ACHN (cell line): ENCODE measurements at places on chromosomes 13 and 19.

GRCh38 chr13:111943229-111943795, 123.6 kb upstream of the SOX1 start:
- DNase-seq, result no peak

DNA sequence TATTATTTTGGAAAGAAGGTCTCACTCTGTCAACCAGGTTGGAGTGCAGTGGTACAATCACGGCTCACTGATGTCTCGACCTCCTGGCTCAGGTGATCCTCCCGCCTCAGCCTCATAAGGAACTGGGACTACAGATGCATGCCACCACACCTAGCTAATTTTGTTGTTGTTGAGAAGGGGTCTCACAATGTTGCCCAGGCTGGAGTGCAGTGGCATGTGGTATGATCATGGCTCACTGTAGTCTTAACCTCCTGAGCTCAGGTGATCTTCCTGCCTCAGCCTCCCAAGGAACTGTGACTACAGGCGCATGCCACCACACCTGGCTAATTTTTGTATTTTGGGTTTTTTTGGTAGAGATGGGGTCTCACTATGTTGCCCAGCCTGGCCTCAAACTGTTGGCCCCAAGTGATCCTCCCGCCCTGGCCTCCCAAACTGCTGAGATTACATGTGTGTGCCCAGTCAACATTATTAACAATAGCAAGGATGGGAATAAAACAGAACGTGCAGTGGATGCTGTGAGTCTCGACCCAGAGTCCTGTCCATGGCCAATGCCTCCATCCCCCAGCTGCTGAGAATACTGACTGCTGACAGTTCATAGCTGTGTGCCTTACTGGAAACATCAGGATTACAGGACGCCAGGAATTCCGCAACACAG, 5.4 kb upstream of the MBD3L3 start:
- no peak for DNase-seq

DNA sequence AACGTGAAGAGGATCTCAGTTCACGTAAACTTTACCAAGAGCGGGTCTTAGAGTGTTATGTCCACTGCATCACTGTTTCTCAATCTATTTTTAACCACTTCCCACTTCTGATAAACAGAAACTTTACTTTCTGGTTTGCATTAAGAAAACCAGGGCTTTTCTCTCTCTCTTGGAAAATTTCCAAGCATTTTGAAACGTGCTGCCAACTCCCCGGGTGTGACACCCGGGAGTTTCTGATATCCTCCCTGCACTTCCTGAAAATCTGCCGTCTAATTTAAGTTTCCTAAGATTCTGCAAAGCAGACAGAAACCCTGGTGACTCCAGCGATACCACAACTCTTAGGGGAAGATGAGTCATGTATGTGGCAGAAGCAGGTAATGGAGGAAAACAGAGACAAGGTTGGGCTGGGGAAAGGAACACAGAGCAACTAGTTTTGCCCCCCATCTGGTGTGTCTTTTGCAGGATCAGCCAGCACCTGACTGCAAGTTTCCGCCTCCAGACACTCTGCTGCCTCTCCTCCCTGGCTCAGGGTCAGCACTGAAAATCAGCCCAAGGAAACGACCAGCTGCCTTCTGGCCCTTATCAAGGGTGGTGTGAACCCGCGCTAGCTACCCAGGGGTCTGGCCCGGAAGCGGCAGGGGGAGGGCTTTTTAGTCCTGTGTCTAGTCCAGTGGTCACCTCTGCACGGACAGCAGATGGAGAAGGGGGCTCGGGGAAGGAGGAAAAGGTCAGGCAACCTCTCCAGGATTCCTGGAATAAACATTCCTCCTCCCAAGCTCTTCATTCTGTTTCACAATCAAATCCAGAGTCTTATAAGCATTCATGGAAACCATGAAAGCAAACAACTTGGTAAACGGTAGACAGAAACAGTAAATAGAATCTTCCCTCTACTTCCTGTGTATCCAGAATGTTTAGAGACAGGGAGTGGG, 11.3 kb upstream of the FFAR2 start:
- no peak for DNase-seq

DNA sequence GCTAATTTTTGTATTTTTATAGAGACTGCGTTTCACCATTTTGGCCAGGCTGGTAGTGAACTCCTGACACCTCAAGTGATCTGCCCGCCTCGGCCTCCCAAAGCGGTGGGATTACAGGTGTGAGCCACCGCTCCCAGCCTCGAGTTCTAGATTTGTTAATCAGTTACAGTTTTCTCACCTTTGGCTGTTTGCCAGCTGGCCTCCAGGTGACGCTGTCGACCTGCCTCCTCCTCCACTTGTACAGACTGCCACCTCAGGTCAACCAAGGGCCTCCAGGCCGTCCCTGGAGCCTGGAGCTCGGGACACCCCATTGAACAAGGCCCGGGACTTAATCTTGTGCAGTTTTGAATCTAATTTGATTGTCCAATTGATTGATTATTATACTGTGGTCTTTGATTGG, 45.5 kb downstream of the IER2 start:
- DNase-seq, result no peak

- no peak for DNase-seq
Measured at GRCh38 chr13:77861741-77862140, 56.9 kb downstream of the EDNRB start.

GRCh38 chr13:57340878-57341277, 173.9 kb downstream of the PRR20E start:
- DNase-seq, result no peak

- DNase-seq, result no peak
Measured at GRCh38 chr13:27026396-27026795, 145.2 kb downstream of the USP12 start.

- DNase-seq, result no peak
Measured at GRCh38 chr13:20772401-20773131, 1.2 kb downstream of the EEF1AKMT1 start.

- no peak for DNase-seq
Measured at GRCh38 chr19:30135797-30136196, 193.8 kb downstream of the URI1 start.

GRCh38 chr19:33241091-33241529, 15.5 kb upstream of the SLC7A10 start:
- DNase-seq, result no peak

DNA sequence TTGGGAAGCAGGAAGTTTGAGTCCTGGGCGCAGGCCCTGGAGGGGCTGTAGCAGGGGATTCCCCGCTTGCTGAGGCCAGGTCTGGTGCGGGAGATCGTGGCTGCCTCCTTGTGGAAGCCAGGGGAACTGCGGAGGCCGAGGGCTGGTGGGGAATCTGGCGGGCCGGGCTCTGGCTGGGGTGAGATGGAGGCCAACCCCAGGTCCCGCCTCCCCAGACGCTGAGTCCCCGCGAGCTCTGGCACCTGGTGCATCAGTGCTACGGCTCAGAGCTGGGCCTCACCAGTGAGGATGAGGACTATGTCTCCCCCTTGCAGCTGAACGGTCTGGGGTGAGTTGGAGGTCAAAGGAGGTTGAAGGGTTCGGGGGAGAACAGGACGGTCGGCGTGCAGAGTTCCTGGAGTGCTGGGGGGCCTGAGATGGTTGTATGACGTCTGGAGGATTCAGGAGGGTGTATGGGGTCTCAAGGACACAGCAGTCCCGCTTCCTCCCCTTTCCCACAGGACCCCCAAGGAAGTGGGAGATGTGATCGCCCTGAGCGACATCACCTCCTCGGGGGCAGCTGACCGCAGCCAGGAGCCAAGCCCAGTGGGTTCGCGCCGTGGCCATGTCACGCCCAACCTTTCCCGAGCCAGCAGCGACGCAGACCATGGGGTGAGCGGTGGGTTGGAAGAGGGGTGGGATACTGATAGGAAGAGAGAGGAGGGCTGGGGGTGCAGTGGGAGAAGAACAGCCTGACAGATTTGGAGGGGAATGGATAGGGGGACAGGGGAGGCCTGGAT, 13.1 kb downstream of the GRAMD1A start:
- peak; percentile 40 for DNase-seq

DNA sequence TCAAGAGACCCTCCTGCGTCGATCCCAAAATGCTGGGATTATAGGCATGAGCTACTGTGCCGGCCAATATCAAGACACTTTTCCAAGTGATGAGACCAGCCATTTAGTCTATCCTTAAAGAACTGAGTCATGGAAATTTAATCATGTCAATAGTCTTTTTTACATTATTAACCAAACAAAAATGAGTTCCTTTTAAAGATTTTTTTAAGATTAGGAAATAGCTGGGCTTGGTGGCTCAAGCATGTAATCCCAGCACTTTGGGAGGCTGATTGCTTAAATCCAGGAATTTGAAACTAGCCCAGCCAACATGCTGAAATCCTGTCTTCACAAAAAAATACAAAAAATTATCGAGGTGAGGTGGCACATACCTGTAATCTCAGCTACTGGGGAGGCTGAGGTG, 16.7 kb upstream of the ZNF564 start:
- DNase-seq, result no peak

DNA sequence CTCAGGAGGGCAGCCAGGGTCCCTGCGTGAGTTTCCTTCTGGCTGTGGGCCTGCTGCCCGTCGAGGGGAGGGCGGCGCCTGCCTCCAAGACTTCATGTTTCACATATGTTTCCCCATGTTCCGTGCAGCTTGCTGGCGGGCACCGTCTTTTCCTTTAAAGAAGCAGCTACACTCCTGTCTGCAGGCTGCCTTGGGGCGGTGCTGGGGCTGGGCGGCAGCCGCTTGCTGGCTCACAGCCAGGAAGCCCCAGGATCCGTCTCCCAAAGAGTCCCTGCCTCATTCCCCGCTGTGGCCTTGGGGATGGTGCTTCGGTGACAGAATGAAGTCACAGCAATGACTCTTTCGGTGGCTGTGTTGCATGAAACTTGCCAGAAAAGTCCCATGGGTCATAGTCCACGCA, 24.9 kb downstream of the PIAS4 start:
- no peak for DNase-seq

DNA sequence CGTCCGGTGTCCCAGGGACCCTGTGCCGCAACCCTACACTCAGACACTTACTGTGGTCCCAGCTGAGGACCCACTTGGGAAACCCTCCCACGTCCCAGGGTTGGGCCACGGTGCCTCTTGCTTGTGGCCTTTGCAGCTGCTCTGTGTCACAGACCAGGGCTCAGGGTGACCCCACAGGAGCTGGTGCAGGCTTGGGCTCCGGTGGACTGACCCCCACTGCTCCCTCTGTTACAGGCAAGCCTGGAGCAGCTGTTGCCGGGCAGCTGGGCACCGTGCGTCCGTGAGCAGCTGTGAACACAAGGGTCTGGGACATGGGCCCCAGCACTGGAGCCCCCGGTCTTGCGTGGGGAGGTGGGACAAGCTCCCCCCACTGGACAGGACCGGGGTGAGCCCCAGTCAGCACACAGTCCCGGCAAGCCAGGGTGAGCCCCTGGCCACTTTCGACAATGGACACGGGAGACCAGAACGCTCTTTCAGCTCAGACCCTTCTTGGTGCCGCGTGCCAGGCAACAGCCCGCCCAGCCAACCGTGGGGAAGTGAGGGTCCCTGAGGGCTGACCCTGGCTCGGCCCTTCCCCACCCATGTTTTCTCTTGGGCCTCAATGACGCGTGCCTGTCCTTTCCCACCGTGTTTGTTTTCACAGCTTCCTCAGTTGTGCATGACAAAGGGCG, 65.7 kb upstream of the C13orf46 start:
- no peak for DNase-seq

GRCh38 chr13:23129331-23129730, 51.4 kb upstream of the SGCG start:
- no peak for DNase-seq

GRCh38 chr13:30861163-30861562, 44.9 kb upstream of the MEDAG start:
- no peak for DNase-seq

GRCh38 chr19:17938092-17938845, 5.5 kb downstream of the CCDC124 start:
- peak; percentile 82 for DNase-seq

GRCh38 chr13:112849500-112849899, 119.5 kb upstream of the MCF2L start:
- DNase-seq, result no peak

DNA sequence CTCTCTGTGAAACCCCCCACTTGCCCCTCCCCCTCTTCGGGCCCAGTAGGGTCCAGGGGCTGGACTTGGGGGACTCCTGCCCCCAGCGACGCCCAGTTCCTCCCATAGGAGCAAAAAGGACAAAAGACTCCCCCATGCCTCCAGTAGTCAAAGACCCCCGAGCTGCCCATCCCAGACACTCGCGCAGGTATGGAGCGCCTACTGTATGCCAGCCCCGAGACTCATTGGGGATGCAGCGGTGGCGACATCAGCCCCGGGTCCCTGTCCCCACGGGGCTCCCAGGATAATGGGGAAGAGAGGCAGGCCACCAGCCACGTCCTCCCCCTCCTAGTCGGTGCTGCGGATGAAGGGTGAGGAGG, 18.3 kb upstream of the ZNRF4 start:
- no peak for DNase-seq

DNA sequence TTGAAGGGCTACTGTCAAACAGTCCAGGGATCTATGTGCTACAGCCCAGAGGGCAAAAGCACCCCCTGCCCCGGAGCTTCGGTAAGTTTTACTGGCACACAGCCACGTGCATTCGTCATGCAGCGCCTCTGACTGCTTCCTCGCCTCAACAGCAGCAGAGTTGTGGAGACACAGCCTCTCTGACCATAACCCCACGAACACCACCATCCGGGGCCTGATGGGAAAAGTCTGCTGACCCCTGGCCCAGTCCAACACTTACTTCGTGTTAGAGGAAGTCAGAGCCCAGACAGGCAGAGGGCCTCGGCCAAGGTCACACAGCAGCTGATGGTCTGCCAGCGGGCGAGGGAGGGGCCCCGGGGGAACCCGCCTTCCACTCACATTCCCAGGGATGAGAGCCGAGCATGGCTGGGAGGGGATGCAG, 5.1 kb downstream of the CBARP start:
- DNase-seq, result peak; percentile 58
